KBM-7 (cell line): ENCODE measurements at places on chromosomes 1 and 21.

DNA sequence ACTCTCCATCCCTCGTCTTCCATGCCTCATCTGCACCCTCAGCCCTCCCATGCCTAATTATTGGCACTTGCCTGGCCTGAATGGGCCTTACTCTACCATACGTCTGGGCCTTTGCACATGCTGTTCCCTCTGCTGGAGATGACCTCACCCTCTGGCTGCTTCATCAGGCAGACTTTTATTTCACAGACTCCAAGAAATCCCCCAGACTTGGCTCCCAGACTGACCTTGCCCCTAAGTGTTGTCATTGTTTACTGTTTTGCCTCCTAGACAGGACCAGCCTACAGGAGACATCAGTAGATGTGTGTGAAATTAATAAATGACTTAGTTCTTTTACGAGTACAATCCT is 5.2 kb upstream of the AHDC1 start:
- no peak for DNase-seq

DNA sequence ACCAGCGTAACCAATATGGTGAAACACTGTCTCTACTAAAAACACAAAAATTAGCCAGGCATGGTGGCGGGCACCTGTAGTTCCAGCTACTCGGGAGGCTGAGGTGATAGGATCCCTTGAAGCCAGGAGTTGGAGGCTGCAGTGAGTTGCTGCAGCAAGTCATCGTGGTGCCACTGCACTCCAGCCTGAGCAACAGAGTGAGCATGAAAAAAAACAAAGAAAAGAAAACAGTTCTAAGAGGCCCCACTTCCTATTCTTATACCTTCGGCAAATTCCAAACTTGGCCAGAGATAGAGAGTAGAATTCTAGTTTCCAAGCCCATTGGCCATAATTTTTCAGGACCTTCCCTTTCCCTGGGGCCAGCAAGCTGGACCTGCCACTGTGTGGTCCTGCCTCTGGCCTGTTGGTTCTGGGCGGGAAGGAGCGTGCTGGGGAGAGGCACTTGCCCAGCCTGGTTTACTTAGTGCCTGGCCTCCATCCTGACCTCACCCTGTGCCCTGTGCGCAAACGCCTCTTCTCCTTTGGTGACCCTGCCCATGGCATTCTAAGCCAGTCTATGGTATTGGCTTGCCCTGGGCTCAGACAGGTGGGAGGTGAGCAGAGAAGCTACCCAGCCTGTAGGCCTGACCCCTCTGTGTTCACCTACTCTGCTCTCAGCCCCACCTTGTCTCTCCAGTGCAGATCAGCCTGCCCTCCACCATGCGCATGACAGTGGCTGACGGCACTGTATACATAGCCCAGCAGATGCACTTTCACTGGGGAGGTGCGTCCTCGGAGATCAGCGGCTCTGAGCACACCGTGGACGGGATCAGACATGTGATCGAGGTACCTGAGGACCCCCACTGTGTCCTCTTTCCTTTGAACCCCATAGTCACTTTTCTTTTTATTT is 11.0 kb downstream of the CA6 start:
- DNase-seq = no peak

DNA sequence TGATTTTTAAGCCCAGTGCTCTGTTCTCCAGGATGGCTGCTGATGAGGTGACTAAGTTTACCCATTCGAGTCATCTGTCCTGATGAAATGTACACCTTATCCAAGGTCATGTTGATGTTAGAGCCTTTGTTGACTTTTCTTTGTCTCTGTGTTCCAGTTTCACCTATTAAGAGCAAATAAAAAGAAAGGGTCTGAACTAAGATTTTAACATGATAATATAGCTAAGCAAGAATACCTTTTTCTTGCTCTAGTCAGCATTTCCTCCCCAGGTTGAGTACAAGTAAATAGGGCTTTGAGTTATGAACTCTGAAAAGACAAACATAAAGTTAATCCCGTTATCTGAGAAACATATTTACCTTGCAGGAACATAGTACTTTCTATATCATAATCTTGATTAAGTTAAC is 52.1 kb upstream of the GPR88 start:
- no peak for DNase-seq

GRCh38 chr1:234887016-234887900 is 241.4 kb downstream of the TOMM20 start:
- no peak for DNase-seq

DNA sequence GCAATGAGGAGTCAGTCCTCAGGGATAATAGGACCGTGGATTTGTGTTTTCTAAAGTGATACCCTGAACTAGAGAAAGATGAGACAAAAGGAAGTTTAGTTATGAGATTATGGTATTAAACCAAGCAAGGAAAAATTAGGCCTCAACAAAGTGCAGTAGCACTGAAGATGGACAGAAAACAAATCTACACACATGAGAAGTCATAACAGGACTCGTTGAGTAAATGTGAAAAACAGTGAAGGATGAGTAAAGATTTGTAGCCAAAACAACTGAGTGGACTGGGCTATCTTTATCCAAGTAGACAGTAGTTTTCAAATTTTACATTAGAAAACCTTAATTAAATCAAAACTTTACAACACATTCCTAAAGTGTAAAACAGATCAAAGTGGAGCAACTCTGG is 15.0 kb downstream of the EPRS1 start:
- DNase-seq = no peak

GRCh38 chr1:181318858-181319235 is 164.5 kb upstream of the CACNA1E start:
- DNase-seq = no peak
